ENCODE measurements at places on chromosomes 6 and 20.

- DNase-seq: no peak
Observed at GRCh38 chr20:23857962-23858595, 21.5 kb downstream of the CST5 start.

DNA sequence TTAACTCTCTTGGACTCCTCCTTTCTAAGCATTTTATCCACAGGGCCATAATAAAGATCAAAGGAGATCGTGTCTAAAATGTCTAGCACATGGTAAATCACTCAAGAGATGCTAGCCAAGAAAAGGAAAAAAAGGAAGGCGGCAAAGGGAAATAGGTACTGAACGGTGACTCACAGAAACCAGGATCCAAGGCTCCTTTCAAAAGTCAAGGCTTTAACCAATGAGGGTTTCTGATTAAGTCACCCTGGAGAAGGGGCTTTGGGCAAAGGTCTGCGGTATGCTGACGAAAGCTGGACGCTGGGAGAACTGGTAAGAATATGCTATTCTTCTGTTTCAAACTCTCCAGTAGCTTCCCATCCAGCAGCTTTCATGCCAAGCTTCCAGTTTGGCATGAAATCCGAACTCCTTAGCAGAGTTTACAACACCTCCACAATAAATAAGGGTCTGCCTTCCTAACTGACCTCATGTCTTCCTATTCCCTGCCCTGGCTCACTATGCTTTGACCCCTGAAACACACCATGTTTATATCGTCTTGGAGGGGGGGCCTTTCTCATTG lies 1.0 kb downstream of the TOMM34 start:
- no peak for DNase-seq

DNA sequence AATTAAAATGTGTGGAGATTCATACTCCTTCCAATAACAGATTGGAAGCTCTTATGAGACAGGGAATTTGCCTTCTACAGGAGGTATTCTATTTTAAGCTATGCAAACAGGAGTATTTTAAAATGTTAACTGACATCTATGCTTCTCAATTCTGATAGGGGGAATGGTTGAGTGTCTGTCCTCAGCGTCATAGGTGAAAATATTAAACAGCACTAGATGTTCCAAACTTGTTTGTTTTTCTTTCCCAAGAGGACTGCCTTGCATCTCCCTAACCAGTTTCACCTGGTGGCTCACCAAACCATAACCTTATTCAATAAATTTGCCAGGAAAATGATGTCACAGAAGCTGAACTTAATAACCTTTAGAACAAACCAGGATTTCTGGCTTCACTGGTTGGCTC lies 24.6 kb upstream of the ARG1 start:
- DNase-seq: no peak

- no peak for DNase-seq
Observed at GRCh38 chr6:159700970-159701369, 7.9 kb upstream of the SOD2 start.

DNA sequence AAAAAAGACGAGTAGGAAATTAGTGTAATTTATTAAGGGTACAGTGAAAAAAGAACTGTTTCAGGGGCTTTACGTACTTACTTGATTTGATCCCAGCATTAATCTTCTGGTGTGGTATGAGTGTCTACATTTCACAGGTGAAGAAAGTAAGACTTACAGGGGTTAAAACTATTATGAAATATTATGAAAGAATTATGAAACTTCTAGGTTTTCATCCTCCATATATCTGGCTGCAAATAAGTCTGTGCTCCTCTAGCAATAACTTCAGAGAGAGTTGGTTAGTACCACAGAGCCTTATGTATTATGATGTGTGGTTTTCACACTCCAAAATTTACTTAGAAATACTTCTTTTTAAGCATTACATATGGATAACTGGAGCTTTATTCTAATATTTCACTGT lies 41.9 kb downstream of the ZFAND3 start:
- no peak for DNase-seq

- DNase-seq: no peak
Observed at GRCh38 chr6:29489286-29489685, 1.5 kb upstream of the MAS1L start.

DNA sequence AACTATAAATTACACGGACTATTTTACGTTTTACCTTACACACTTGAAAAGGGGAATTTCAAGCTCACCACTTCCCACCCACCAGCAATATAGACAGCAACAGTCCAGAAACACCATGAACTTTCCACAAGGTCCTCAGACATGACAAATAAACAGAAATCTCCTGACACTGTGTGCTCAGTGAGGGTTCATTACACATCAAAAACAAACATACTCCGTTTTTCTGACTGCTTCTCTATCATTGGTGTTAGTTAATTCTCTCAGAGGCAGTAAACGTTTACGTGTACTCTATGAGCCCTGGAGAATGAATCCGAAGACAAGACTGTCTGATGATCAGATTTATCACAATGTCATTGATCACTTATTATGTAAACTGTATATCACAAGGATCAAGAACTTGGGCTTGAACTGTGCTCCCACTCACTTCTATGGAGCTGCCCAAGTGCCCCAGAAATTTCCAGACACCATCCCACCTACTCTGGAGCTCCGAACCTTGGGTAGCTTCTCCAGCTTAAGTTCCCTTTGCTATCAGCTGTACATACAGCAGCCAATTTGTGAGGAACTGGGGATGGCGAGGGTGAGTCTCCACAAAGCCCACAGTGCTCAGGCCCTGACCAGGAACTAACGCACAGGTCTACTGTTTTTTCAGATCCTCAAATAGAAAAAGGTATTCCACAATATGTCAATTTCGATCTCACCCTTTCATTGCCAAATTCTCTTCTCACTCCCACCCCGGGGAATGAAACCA lies 86.0 kb downstream of the ALDH8A1 start:
- DNase-seq: no peak

DNA sequence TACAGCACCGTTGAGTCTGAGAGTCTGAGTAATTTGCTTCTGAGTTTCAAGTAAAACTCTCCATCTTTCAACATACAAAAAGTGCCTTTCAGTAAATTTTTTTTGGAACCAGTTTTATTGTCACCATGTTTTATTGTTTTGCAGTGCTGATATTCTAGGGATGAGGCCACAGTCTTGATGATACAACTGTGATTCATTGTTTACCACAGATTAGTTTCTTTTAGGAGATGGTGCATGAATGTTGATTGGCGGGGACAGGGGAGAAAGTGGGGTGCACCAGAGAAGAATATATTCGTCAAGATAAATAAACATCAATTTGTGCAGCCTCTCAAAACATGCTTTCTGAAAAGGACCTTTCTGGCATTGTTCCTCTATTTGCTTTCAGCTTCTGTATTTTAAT lies 109.0 kb downstream of the MCHR2 start:
- no peak for DNase-seq

- DNase-seq: no peak
Observed at GRCh38 chr6:156767603-156768467, 9.3 kb upstream of the ARID1B start.

Data from activated naive CD8-positive, alpha-beta T cell treated with anti-CD3 and anti-CD28 coated beads for 36 hours (primary cell).